ENCODE measurements at places on chromosomes 6 and 20. TPM values are rescaled to one million over a fixed set of nuclear protein-coding genes. Genes with fewer than 3 reads are reported as not detected.

DNA sequence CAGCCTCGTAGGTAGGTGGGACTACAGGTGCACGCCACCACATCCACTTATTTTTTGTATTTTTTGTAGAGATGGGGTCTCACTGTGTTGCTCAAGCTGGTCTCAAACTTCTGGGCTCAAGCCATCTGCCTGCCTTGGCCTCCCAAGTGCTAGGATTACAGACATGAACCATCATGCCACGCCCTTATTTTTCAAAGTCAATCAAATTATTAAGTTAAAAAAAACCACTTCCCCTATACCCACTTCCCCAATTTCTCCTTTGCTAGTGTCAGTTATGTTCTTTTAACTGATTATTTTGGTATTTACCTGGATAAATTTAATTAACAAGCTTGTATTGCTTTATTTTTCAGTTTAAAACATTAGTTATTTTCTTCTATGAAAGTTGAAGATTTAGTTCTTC, 49.6 kb downstream of the RIOK1 start:
- DNase-seq = no peak

The SIRPD gene
- 0.75 TPM for polyA plus RNA-seq

The RBM24 gene
- polyA plus RNA-seq = 1.7 TPM

DNA sequence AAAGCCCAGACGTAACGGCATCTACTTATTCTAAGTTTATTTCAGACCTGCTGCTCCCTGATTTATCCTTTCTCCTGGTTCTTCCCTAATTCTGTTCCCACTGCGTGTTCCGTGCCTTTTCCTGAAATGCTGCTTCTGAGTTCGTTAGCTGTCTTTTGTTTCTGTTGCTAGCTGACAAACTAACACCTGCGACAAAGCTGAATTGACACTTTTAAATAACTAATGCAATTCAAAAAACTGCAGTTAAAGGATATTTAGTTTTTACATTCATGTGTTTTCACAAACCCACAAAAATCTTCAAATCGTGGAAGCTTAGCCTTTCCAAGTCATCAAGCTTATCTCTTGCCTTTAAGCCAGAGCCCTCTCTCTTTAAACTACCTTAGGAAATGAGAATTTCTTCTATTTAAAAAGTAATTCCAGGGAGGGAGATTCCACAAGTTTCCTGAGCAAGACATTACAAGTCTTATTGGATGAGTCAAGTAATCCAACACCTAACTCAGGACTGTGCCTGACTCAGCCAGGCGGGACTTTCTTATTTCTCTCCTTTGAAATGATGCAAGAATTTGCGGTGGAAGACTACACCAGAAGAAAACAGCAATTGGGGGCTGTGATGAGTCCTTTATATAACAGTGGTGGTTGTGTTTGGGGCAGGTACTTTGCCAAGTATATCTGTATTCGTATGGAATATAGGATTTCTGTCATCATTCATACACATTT, 6.3 kb downstream of the ADTRP start:
- no peak for DNase-seq

DNA sequence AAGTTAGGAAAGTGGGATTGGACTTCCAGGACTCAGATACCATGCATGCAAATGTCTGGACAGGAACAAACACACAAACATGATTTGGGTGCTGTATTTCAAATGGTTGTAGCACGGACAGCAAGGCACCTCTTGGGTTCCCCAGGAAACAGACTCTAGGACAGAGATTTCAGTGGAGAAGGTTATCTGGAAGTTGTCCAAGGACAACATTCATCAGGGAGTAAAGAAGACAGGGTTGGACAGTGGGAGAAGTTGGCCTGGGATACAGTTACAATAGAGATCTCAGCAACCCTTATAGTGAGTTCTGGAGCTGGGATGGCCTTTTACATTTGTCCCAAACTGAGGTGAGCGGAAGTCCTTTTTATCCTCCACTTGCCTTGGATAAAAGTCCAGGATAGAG, 19.8 kb upstream of the TINAG start:
- DNase-seq = no peak

GRCh38 chr20:50029697-50030461, 47.1 kb downstream of the SNAI1 start:
- no peak for DNase-seq

DNA sequence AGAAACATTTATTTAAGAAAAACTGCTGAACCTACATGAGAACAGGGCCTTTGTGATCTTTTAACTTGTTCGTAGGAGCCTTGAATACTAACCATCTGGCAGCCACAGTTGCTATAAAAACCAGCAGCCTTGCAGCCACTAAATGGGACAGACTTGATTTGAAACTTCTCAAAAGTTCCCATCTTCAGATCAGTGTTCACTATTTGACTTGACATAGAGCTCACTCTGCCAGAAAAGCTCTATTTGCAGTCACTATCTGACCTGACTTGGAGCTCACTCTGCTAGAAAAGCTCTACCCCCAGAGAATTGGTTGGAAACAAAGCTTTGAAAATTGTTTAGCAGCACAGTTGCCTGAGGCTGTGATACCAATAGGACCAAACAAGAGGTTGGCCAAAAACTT, 119.3 kb upstream of the F13A1 start:
- no peak for DNase-seq

The ARFGEF3 gene
- 4.7 TPM for polyA plus RNA-seq

The ALDH5A1 gene
- 7.7 TPM for polyA plus RNA-seq

- no peak for DNase-seq
Measured at GRCh38 chr6:105941621-105942412, 144.3 kb upstream of the PRDM1 start.

DNA sequence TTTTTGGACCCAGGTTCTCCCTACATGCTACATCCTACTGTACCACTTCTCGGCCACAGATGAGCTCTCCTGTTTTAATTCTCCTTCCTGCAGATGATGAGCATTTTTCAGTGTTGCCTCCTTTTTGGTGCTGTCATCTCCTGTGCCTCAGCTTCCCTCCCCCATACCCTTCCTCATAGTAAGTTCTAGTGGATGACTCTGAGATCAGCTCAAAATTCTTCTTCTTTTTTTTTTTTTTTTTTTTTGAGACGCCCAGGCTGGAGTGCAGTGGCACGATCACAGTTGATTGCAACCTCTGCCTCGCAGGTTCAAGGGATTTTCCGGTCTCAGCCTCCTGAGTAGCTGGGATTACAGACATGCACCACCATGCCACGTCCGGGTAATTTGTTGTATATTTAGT, 3.8 kb downstream of the TMEM14A start:
- no peak for DNase-seq

- DNase-seq = no peak
Measured at GRCh38 chr6:159130846-159131245, 38.4 kb upstream of the FNDC1 start.

The CUL7 gene
- polyA plus RNA-seq = 8.2 TPM

DNA sequence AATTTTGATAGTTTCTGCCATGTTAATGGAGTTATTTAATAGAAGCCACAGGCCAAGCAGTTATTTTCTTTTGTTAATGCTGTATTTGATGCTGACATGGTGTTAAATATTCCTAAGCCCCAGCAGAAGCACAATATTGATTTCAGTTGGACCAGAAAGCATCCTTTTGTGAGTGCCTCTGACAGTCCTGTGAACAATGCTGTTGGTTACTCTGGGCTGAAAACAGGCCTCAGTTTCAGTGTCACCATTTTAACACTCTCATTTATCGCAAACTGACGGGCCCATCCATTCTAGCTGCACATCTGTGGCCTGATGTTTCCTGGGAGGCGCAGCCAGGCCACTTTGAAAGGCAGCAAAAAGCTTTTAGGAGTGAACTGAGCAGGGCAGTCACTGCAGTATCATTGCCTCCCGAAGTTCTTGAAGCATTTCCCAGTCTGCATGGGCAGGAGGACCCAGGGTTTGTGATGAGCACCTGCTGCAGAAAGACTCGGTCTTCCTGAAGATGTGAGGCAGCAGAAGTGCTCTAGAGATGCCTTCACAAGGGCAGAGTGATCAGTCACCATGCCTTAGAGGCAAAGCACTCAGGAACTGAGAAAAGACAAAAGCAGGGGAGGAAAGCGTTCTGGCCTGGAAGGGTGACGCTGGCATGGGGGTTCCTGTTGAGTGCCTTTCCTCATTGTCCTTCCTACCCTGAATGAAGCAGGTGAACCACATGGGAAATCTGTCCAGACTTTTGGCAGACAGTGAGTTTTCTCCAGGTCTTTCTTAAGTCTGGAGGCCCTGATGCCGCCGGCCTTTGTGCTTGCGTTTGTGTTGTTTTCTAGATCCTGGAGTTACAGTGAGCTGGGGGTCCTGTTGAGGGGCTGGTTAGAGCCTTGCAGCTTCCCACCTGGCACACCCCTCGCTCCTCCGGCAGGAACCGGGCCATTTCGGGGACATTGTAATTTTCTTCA, 74.0 kb downstream of the ZDHHC14 start:
- no peak for DNase-seq

The BNIP5 gene
- not detected for polyA plus RNA-seq

- peak; percentile 19 for DNase-seq
Measured at GRCh38 chr20:17666481-17666880, 15.6 kb downstream of the RRBP1 start.

Data from lung (tissue), 17 donors.